ENCODE measurements at places on chromosomes 13 and 19.

GRCh38 chr19:58409010-58409790 is 751 bp downstream of the ZNF584 start:
- DNase-seq, result no peak

DNA sequence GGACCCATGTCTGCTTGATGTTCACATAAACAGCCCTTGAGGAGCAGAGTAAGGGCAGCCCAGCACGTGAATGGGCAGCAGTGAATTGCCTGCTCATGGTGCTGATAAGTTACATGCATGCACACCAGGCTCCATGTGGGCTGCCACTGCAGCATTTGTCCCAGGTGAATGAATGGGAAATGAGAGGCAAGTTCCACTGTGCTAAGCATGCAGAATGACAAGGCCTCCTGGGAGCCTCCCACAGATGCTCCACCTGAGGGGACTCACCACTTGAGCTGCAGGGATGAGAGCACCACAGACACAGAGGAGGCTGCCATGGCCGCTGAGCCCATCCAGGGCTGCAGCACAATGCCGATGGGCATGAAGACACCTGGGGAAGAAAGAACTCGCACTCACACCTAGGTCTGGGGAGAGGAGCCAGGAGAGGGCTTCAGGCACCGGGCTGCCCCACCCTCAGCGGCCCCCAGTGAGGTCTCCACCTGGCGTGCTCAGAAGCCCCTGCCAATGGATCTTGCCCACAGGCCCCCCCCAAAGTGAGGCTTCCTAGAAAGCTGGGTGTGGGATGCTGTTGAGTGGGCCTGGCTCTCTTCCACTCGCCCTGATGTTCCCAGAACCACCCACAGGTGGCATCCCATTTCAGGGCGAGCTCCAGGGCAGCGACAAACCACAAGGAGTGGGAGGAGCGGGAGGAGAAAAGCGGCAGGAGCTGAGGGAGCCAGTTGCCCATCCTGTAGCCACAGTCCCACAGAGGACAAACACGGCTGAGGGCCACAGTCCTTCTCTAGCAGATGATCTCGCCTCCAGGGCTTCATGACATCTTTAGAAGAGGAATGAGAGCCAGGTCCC is 73.8 kb downstream of the CCDC70 start:
- DNase-seq, result no peak

DNA sequence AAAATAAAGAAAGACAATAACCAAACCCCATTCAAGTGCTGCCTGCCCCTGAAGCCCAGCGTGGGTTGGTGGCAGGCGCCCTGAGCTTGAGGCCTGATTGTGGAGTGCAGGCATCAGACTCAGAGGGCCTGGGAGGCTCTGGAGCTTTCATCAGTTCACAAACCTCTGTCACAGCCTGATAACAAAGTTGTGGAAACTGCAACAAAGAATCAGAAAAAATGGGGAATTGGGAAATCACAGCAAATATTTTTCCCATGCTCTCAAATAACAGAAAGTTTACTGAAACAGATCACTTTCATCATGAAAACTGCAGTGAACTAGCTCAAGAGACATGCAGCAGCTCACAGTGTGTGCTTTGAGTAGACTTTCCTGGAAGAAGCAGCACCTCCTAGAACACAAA is 793.6 kb downstream of the UQCRFS1 start:
- no peak for DNase-seq

DNA sequence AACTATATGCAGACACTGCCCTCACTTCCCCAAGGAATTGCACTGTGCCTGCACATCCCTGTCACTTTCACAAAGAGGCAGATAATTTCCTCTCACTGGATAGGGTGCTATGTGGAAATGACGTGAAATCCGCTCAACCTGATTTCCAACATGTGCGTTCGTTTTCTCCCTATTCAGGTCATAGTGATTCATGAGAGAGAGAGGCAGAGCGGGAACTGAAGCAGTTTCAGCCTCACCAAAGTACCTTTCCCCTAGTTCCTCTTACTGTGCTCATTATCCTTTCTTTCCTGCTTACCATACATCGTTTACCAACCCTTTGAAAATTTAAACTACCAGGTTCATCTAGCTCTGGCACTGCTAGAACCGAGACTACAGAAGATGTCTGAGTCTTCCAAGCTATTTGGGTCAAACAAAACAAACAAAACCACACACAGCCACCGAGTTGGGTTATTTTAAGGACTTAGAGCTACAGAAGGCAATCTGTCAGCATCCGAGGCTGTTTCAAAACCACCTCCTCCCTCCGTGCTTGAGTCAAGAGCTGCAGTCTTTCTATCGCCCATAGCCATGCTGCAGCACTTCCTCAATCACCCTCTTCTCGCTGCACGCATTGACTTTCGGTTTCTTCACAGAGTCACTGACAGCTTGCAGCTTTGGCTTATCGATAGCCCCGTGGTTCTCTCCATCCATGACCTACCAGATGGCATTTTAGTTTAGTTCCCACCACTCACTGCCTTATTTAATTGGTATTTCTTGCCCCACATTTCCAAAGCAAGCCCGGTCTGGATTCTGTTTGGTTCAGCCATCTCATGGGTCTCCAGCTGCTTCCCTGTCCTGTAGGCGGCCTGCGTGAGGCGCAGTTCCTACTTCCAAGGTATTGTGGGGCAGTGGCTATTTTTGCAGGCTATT is 1395.8 kb downstream of the EFNB2 start:
- DNase-seq, result peak; percentile 45

DNA sequence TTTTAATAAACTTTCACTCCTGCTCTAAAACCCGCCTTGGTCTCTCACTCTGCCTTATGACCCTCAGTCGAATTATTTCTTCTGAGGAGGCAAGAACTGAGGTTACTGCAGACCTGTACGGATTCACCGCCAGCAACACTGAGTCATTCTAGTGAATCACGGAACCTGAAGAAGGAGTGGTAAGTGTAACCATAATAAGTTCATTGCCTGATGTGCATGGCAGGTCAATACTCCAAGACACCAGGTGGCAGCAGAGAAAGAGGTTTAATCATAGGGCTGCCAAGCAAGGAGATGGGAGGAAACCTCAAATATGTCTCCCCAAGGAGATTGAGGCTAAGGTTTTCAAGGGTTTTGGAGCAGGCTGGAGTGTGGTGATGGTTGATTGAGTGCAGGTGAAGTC is 204.3 kb upstream of the IPO5 start:
- no peak for DNase-seq

- no peak for DNase-seq
These were observed 213.3 kb downstream of the KCNRG start for GRCh38 chr13:50228527-50228926.

GRCh38 chr19:50450369-50451222 is 17.9 kb downstream of the MYBPC2 start:
- no peak for DNase-seq

- DNase-seq, result peak; percentile 77
These were observed 4.8 kb upstream of the KCNC3 start for GRCh38 chr19:50333737-50334617.

DNA sequence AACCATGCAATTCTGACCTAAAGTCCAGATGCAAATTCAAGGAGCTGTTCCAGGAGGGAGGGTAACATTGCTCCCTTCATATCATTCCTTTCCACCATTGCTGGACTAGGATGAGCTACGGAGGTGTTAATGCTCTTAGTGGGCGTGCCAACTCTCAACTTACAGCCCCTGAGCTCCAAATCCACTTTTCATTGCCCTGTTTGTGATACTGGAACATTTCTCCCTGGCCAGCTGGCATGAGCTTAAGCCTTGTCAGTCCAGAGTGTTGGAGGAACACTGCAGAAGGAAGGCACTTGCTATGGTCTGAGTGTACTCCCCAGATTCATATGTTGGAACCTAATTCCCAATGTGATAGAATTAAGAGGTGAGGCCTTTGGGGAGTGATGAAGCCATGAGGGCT is 70.4 kb upstream of the FARP1 start:
- DNase-seq, result no peak

- no peak for DNase-seq
These were observed 911 bp downstream of the ENOX1 start for GRCh38 chr13:43785650-43786471.

- no peak for DNase-seq
These were observed 361.6 kb downstream of the COG6 start for GRCh38 chr13:40016953-40017660.

GRCh38 chr13:44833626-44834025 is 155.6 kb downstream of the NUFIP1 start:
- DNase-seq, result no peak

DNA sequence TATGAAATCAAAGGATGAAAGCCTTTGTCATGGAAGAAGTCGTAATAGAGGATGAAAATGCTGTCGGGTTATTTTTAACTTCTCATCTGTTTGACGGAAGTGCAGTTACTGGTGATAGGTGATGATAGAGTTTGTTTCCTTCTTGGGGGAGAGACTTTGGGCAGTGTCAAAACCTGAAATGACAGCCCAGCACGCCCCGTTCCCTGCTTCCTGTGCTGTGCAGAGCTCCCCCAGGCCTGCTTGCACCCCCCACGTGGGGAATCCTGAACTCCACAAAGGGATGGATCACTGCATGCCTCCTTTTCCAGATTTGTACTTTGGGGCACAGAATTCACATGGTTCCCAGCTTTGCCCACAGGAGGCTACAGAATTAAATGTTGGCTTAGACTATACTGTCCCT is 102.7 kb downstream of the ATP11A start:
- DNase-seq, result no peak

- no peak for DNase-seq
These were observed 823.1 kb downstream of the DIAPH3 start for GRCh38 chr13:59340581-59340980.

DNA sequence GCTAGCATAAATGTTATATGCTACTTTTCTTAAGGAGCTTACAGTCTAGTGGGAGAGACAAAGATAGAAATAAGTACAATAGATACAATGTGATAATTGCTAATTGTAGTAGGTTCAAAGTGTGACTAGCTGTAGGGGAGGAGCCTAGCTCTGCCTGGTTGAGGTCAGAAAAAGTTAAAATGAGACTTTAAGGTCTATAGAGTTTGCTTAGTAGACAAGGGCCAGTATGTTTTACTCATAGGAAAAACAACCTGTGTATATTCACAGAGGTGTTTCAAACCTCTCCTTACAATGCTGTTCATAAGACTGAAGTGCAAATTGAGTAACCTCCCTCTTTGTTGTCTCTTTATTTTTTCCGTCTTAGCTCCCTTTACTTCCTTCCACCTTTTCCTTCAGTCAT is 56.1 kb downstream of the PDS5B start:
- DNase-seq, result no peak

- DNase-seq, result no peak
These were observed 1135.3 kb downstream of the SLITRK5 start for GRCh38 chr13:88806438-88806837.

DNA sequence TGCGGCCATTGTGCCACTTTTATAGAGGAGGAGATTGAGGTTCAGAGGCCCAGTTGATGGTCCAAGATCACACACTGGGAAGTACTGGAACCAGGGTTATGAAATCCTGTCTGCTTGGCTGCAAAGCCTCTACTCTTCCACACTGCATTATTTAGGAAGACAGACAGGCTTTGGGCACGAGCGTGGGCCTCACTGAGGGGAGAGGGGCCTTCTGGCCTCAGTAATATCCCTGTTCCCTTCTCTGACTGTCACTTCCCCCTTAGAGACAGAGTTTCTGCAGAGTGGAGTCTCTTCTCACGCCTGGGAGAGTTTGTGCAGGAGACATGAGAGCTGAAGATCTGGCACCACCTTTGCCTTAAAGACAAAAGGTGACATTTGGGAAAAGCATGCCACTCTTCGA is 49.0 kb upstream of the PNMA8B start:
- DNase-seq, result no peak

DNA sequence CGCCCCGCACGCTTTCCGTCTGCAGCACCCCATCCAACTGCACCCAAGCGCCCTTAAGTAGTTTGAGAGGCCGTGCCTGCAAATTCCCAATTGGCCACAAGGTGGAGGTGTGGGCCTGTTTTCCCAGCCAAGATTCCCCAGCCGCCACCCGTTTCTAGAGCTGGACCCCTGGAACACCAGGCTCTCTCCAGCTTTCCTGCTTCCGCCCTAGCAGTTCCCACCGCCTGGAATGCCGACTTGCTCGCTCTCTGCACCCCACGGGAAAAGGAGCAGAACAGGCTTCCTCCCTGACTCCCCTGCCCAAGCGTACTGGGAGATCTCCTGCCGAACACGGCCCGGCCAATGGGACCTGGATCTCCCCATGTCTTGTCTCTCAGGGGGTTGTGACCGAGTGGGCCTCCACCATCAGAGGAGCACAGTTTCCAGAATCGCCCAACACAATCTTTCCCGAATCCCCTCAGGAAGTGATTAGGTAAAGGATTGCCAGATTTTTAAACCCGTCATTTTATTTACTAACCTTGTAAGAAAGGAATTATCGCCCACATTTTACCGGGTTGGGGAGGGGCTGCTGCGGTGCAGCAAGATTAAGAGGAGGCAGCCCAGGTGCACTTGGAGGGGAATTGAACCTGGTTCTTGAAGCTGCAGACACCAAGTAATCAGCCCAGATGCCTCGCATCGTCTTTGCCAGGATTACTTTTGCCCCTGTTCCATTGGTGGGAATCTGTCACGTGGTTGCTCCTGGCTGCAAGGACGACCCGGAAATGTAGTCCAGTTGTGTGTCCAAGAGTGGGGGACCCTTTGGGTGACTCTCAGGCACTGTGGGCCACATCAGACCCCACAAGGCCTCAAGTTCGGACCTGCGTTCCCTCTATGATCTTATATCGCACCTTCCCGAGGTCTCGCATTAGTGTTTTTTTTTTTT is 3.5 kb upstream of the NAPSA start:
- peak; percentile 82 for DNase-seq

GRCh38 chr19:13063461-13064091 is 39.1 kb downstream of the LYL1 start:
- DNase-seq, result no peak

All from effector memory CD8-positive, alpha-beta T cell (primary cell).